ENCODE measurements at places on chromosomes 6 and 20.
A peak's percentile ranks its signal among the peaks of the same experiment; 100 is the strongest.

DNA sequence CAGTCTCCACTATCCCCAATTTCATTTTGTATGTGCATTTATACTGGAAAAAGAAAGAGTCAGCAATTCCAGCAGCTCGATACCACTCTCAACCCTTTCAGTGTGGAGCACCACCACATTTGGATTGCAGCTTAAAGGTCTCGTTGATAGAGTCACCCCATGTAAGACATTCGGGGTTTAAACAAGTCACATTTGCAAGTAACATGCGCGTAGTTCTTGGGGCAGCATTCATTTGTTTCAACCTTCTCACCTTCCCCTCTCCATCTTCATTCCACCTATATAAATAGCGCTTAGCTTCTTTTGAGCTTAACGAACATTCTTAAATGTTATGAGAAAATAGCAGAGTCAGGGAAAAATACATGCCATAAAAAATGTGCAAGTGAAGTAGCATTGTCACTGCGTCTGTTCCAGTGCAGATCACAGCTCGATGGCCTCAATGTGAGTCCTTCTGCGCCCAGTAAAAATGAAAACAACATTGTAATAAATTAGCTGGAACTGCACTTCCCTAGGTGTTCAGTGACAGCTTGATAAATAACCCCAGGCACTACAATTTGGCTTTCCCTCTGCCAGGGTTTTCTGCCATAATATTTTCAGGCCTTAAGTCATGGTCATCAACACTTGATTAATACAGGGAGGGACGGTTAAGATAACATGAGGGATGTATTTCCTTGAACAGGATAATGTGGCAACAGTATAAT lies 737.8 kb upstream of the NRSN1 start:
- no peak for DNase-seq

DNA sequence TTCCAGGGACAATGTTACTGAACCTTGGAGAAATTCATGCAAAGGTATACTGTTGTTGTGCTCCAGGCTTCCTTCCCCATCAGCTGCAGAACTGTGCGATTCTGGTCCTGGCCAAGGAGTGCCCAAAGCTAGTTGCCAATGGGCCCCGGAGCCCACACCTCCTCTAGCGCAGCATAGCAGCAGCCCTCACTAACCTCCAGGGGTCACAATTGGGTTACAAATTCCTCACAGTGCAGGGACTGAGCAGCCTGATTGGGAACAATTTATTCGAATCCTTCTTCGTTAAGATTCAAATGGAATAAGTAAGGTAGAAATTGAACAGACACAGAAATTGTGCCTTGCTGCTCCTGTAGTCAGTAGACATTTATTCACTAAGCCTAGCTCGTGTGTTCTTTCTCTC lies 284.9 kb downstream of the PRKN start:
- DNase-seq, result peak; percentile 72

GRCh38 chr6:169472786-169473416 lies 219.3 kb upstream of the THBS2 start:
- DNase-seq, result no peak

DNA sequence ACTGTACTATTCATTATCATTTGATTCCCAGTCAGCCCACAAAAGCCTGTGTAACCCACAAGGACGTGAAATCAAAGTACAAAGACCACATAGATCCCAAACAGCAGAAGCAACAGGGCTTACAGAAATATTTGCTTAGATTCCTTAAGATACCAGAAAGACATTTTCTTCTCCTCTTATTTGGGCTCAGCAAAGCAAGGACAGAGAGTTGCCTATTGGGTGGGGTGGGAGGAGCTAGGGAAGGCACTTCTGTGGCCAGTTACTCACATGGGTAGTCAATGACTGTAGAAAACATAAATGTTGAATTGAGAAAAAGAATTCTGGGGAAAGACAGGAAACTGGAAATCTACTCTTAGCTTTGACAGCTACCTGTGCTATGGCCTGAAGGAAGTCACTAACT lies 19.8 kb downstream of the PDE7B start:
- DNase-seq, result no peak

GRCh38 chr6:53233309-53233708 lies 84.7 kb upstream of the GCM1 start:
- DNase-seq, result no peak

- DNase-seq, result peak; percentile 98
Measured at GRCh38 chr20:63434599-63435378, 37.7 kb downstream of the KCNQ2 start.

DNA sequence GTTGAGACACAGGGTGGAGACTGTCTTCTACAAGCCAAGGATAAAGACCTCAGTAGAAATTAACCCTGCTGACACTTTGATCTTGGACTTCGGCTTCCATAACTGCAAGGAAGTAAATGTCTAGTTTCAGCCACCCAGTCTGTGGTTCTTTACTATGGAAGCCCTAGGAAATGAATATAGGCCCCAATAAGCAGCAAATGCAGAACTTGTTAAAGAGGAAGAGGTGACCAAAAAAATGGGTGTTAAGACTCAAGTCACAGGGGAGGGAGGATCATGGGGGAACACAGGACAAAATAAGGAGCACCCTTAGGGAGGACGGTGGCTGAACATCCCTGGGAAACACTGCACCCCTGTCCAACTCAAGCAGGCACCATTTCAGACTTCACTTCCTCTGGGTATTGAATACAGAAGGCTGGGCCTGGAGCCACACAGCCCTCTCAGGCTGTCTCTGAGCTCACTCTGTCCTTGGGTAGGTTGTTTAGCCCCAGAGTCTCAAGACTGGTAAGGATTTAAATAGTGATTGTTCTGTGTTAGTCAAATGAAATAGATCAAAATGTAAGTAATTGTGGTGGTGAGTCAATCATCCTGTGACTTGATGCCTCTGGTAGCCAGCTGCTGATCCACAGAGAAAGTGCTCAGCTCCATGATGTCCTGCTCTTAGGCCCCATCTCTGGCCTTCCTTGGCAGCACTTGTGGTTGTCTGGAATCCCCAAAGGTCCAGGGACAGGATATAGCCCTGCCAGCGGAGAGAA lies 30.5 kb upstream of the SIRPD start:
- no peak for DNase-seq

- DNase-seq, result no peak
Measured at GRCh38 chr6:110467566-110468140, 8.8 kb downstream of the SLC22A16 start.

- DNase-seq, result peak; percentile 34
Measured at GRCh38 chr6:154448448-154449096, 61.9 kb downstream of the CNKSR3 start.

- peak; percentile 71 for DNase-seq
Measured at GRCh38 chr6:1070085-1070521, 241.8 kb upstream of the FOXQ1 start.

DNA sequence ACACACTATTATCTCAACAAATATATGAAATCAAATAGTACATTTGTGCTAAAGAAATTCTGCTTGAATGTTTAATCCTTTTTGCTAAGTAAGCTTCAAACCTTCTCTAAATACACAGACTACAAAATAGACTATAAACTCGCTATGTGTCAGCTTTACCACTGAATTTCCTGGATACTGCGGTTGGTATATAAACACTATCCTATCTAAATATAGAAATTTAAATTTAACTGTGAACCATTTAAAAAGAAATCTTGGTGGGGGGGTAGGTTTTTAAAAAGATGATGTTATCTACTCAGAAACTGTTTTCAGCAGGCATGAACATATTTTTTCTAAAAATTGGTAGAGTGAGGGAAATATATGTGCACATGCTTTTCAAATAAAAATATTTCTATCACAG lies 306.5 kb upstream of the RUNX2 start:
- DNase-seq, result no peak

GRCh38 chr6:30042914-30043313 lies 18.2 kb upstream of the POLR1H start:
- DNase-seq, result no peak

DNA sequence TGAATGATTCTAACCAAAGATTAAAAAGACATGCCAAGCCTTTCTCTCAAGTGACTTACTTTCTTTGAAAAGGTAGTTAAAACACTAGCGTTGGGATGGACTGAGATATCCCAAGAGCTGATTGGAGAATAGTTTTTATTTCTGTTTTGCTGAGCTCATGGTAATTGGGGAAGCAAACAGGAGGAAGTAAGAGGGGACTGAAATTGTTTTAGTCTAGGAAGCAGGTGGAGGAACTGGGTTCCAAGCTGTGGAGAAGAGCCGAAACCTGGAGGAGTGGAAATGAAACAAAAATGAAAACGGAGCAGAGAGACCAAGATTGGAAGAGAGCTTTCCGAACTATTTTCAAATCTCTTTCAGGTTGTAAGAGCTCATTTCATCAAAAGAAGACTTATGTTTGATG lies 59.9 kb upstream of the TENT5A start:
- DNase-seq, result no peak

DNA sequence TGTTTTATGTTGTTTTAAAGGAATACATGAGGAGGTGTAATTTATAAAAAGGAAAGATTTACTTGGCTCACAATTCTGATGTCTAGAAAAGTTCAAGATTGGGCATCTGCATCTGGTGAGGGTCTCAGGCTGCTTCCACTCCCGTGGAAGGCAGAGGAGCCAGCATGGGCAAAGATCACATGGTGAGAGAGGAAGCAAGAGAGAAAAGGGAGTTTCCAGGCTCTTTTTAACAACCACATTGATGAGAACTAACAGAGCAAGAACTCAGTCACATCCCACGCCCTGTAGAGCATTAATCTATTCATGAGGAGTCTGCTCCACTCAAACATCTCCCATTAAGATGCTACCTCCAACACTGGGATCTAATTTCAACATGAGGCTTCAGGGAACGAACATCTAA lies 1666.3 kb downstream of the HACE1 start:
- no peak for DNase-seq

- no peak for DNase-seq
Measured at GRCh38 chr6:156760377-156760776, 16.8 kb upstream of the ARID1B start.

DNA sequence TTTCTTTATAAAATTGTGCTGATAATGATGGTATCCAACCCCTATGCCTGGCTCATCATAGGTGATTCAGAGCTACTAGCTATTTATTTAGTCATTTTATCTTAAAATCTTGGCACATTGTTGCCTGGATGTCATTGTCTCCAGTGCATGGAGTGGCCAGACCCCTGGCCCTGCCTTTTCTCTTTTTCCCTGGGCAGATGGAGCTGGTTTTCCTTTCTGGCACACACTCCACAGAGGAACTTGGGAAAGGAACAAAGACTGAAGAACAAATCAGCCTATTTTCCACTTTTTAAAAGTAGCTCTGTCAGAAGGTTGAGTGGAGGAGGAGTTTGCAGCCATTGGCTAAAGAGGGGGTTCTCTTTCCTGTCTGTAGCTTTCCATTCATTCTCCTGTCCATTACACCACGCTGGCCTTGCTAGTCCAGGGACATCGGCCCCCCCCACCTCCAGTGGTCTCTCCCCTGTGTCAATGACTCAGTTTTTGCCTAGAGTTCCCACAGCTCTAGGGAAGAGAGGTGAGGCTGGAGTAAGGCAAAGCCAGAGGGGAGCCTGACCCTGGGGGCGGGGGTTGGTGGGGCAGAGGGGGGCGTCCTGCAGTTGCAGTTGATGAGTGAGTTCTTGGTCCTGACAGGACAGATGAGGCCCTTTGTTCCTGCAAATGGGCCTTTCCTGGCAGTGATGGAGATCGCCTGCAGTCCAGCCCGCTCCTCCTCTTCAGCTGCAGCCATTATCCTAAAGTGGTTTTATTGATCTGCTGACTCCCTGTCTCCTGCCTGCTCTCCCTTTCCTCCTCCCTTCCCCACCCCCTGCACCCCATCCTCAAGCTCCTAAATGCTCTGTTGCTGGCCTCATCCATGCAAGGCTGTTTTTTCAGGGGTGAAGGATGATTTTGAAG lies 774.5 kb downstream of the DHX35 start:
- peak; percentile 2 for DNase-seq

DNA sequence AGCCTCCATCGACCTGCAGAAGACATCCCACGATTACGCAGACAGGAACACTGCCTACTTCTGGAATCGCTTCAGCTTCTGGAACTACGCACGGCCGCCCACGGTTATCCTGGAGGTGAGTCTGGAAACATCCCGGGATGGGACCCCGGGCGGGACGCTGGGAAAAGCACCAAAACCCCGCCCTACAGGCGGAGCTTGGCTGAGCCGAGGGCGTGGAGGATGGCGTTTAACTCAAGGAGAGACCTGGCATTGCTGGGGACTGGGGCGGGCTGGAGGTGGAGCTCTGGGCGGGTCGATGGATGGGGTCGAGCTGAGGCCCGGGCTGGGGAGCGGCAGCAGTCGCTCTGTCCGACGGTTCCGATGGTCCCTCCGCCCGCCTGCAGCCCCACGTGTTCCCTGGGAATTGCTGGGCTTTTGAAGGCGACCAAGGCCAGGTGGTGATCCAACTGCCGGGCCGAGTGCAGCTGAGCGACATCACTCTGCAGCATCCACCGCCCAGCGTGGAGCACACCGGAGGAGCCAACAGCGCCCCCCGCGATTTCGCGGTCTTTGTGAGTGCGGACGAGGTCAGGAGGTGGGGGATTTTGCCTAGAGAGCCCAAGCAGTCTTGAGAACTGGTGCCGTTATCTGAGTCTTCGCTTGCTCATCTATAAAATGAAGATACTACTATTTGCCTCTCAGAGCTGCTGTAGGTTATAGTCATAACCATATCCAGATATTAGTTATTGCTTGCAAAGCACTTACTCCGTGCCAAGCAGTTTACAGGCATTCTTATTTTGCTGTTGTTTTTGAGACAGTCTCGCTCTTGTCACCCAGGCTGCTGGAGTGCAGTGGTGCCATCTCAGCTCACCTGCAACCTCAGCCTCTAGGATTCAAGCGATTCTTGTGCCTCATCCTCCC lies 3.8 kb downstream of the SPAG4 start:
- peak; percentile 96 for DNase-seq

DNA sequence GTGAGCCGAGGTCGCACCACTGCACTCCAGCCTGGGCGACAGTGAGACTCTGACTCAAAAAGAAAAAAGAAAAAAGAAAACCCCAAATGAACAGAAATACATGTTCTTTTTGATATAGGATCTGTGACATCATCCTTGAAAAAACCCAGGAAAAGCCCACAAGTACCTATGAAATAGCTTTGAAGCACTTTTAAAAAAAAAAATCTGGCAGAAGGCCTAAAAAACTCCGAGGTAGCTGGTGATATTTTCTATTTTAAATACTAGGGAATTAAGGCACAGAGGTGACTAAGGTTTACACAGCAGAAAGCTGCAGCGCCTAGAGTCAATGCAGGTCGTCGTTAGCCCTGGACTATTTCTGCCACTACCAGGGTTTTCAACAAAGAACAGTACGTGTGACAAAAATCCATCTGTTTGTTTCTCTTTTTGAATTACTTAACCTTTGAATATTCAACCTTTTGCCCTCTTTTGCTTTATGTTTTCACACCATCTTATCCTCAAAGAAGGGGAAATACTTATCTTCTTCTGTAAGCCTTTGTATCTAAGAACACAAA lies 39.4 kb upstream of the EEF1A1 start:
- no peak for DNase-seq

Data from ELF-1 (cell line).